Stimulated activated CD8-positive, alpha-beta memory T cell treated with anti-CD3 and anti-CD28 coated beads, Interleukin-4, amount 100 ng/mL, for 4 hours (primary cell): ENCODE measurements at places on chromosomes 7 and 10.

DNA sequence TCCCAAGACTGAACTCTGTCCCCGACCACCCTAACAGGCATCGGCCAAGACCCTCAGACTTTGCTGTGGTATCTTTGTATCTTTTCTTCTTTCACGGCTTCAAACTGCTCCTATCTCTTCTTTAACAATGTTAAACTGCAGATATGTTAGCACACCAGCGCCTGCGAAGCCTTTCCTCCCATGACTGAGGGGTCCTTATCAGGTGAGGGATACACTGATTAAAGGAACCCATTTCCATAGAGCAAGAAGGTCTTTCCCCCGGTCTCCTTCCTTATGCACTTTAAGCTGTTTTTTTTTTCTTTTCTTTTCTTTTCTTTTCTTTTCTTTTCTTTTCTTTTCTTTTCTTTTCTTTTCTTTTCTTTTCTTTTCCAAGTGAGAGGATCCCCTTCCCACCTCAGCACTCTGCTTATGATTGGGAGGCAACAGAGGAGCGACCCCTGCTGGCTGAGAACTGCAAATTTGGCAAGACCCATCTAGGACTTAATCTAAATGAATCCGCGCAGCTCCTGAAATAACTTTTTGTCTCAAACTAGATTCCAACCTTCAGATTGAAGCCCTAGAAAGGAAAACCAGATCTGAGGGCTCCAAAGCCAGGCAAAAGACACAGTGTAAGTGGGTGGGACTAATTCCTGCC lies 109.9 kb downstream of the ITGB8 start:
- no peak for DNase-seq

GRCh38 chr10:100962351-100963080 lies 6.8 kb upstream of the SEMA4G start:
- DNase-seq, result no peak

DNA sequence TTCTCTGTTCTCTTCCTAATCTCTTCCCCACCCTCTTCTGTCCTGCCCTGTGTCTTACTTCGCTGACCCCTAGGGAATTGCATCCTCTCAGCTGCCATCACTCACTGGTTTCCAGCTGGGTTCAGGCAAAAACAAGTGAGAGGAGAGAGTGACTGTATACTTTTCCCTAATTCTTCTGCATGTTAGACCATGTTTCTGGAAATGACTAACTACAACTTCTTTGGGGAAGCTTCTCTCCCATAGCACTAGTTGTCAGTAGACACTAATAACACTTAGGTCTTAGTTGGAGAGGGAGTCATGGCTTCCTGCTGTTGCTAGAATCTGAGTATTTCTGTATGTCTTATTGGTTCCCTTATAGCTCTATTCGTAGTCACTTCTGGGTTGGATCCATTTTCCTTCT lies 299.0 kb upstream of the FZD1 start:
- no peak for DNase-seq

DNA sequence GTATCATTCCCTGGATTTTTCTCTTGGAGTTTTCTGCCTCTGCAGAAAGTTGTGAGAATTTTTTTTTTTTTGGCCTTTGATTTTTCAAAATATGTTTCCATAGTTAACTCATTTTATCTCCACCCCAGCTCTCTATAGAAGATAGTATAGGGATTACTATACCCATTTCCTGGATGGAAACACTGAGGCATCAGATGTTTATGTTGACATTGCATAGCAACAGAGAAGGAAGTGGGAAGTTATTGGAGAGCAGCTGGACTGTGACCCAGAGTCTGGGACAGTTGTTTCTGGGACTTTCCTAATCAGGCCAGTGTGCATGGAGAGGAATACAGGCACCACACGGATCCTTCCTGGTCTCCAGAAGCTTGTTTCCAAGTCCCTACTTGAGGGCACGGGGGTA lies 158.0 kb downstream of the CDH23 start:
- no peak for DNase-seq
